SK-N-DZ (cell line): ENCODE measurements at places on chromosomes 11 and 22.

GRCh38 chr11:26134481-26135355, 197.2 kb upstream of the ANO3 start:
- peak; percentile 31 for DNase-seq

DNA sequence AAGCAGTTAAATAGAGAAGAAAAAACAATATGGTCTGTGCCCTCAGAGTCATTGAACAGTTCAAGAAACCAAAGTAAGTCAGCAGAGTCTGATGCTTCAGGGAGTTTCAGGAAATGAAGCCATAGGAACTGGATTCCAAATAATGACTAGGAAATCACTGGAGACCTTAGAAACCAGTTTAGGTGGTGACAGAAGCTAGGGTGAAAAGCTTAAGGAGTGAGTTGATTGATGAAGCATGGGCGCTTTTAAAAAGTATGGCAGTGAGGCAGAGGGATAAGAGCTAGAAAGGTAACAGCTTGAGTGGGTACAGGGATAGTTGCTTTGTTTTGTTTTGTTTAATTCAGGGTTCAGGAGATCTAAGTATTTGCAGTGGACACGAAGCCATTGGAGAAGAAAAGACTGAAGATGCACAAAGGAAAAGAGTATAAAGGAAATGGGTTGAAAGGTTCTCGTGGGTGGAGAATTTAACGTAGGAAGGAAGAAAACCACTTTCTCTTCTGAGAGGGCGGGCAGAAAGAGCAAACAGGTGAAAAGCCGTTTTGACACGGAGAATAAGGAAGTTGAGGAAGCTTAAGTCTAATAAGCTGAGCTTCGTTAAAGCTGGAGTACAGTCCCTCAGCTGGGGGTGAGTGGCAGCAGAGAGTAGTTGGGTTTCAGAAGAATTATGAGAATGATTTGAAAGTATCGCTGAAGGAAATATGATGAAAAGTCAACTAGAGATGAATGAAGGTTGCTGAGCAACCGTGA, 14.8 kb downstream of the SGSM3 start:
- DNase-seq: no peak

- no peak for DNase-seq
These were observed 814.0 kb downstream of the BRD1 start for GRCh38 chr22:49013707-49014106.

GRCh38 chr11:72807792-72808191, 6.4 kb upstream of the ATG16L2 start:
- no peak for DNase-seq

GRCh38 chr22:20237480-20238440, 30.4 kb downstream of the RTN4R start:
- DNase-seq: no peak

DNA sequence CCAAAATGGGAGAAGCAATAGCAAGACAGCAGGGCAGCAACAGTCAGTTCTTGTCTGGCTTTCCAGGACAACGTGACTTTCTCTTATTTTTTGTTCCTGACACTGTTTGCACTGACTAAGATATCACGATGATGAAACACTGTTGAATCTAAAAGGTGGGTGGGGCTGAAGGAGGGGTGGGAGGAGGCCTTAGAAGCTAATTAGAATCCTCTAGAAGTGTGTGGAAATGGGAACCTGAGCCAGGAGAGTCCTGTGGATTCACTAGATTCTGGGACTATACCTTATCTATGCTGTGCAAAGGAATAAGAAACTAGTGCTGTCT, 300.3 kb downstream of the ST3GAL4 start:
- DNase-seq: no peak

GRCh38 chr11:134468796-134469195, 56.8 kb upstream of the B3GAT1 start:
- DNase-seq: no peak

DNA sequence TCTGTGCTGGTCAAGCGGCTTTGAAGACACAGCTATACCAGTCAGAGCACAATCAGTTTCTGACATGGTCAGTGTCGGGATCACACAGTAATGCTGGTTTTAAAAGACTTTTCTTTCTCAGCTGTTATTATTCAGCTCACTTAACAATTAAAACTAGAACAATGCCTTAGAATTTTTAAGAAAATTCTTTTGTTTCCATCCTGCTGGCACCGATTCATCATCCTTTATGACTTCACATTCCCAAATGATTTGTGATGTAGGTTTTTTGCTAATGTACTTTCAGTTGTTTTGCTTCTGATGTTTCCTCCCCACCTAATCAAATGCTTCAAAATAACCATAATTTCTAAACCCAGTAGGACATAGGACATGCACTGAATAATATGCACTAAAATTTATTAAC, 34.5 kb upstream of the OLFML1 start:
- no peak for DNase-seq

DNA sequence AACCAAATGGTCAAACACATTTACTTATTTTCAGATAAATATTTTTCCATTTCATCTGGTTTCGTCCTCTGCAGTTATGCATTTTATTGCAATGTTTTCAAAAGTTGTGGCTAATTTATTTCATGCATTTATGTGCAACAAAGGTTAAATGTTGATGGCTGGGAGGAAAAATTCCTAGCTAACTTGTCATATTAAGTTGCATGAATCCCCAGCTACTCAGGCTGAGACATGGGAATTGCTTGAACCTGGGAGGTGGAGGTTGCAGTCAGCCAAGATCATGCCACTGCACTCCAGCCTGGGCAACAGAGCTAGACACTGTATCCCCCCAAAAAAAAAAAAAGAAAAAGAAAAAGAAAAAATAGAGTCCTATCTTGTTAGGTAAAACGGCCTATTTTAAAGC, 1862.4 kb upstream of the RAG2 start:
- no peak for DNase-seq

DNA sequence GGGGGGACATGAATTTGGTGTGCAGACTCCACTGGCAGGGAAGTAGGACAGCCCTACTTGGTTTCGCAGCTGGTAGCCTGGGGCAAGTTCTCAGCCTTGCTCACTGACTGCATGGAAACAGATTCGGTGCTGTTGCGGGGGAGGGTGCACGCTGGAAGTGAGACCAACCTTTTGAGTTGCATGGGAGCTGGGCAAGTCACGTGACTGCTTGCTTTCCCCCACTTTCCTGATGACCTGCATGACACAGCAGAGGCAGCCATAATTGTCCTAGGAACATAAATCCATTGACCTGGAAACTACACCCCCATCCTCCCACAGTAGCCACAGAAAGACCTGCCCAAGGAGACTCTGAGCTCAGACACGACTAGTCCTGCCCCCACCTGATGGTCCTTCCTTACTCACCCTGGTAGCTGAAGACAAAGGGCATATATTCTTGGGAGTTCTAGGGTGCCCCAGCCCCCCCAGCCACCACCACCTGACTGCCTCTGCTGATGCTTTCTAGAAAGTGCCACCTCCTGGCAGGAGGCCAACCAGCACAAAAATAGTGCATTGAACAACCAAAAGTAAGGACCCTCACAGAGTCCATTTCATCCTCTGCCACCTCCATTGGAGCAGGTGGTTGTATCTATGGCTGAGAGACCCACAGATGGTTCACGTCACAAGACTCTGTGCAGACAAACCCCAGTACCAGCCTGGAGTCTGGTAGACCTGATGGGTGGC, 4.1 kb upstream of the HBG2 start:
- DNase-seq: no peak
